HT1080 (cell line): ENCODE measurements at places on chromosomes 3 and 15.

DNA sequence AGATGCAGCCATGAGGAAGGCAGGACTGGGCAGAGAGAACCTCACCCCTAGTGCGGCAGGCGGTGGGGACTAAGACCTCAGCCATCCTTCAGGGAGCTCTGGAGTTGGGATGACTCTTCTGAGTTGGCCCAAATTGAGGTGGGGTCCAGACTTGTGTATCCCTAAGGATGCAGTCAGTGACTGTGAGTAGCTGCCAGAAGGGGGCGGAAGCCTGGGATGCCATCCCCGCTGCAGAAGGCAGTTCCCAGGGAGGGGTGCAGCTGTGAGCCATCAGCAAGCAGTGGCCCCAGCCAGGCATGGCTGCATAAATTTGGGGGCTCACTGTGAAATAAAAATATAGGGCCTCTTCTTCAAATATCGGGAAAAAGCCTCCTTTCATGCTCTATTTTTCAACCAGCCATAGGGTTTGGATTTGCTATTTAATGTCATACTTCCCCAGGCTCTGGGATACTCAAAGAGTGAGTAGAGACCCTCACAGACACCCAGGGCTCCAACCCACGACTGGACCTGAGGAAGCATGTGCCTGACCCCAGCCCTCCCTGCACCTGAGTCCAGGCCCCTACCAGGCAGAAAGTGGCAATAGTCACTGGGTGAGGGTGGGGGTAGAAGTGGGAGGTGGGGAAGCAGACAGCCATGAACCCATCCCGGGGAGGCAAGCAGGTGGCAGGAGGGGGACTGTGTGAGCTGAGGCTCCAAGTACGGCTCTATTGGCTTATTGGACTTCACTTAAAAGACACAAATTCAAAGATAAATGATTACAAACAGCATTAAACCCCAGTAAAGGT is 30.5 kb downstream of the GRK7 start:
- no peak for DNase-seq

DNA sequence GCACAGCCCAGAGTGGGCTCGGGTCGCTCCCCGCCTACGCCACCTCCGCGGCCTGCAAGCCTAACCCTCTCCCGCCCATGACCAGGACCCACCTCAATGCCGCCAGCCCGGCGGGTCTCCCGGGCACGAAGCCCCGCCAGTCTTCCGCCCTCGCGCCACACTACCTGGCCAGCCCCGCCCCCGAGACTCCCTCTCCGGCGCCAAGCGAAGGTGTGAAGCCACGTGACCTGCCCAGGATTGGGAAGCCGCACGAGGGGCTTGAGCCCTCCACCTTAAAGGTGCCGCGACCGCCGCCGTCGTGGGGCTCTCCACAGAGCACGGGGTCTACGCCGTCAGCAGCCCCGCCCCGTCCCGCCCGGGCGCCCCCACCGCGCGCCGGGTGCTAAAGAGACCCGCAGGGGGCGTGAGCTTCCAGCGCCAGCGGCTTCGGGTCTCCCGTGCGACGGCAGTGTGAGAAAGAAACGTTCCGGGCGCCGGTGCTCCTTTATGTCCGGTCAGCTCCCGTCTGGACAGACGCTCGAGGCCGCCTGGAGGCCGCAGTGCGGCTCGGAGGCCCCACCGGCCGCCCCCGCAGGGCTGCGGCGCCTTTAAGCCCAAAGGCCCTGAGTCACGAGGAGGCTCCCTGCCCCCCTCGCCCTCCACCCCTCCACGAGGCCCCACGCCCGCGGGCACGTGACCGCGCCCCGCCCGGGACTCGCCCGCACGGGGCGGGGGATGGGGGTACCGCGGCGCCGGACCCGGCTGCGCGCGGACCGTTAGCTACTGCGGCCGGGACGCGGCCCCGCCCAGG is at the start of gene CPEB1:
TSS of gene CPEB1 (minus strand) at position 319 of the 790 bp plus-strand sequence. CDS start 18,904 bp downstream, outside the sequence.
- DNase-seq, result no peak

DNA sequence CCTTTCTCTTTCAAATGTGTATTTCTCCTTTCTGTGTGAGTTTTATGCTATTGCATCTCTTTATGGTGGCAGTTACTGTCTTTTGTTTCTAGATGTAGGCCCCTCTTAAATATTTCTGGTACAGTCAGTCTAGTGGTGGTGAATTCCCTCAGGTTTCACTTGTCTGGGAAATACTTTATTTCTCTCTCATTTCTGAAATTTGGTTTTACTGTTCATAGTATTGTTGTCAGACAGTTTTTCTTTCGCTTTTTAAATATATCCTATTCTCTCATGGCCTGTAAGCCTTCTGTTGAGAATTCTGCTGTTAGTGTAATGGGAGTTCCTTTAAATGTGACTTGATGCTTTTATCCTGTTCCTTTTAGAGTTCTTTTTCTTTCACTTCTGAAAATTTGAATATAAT is 874.0 kb downstream of the PLOD2 start:
- DNase-seq, result no peak

DNA sequence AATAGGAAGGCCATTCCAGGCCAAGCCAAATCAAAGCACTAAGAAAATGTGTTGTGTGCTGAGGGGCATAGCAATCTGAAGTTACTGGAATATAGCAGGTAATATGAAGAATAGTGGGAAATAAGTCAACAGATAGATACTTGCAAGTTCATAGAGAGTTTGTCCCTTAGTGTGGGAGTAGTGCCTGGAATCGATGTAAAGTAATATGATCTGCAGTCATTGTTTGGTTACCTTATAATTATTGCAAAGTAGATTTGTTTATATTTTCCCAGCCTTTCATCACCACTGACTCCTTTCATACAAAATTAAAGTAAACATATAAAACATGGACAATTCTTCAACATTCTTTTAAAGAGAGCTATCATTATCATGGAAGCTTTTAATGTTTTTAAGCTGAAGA is 420.9 kb upstream of the NECTIN3 start:
- no peak for DNase-seq

DNA sequence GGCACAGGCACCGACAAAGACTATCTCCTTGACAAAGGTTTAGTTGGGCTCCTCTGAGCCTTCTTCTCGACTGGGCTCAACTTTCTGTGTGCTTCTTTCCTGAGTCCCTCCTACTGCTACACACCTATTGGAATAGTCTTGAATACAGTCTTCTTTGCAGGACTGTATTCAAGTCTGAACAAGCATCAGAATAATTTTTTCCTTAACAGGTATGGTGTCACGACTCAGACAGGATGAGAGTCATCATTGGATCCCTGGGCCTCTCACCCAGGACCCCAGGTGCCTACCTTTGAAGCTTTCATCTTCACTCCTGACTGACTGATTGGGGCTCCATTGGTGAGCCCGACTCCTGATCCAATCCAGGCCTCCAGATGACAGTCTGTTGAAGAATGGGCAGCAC is 66.3 kb downstream of the CRYGS start:
- DNase-seq, result no peak

GRCh38 chr3:4508048-4508981 is 15.2 kb downstream of the ITPR1 start:
- DNase-seq, result no peak

DNA sequence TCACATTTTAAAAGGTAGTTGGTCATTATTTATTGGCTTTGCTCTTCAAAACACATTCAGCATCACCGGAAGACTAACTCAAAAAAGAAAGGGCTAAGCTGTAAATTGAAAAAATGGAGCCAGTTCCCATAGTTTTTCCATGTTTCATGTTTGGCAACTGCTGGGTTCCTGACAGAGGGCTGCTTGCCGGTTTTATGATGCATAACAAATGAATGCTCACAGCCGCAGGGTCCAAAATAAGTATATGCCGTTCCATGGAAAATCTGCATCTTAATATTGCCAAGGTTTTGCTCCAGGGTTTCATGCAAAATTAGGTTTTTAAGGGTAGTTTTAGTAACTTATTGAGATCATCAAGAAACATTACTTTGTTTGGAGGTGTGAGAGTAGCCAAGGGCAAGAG is 15.8 kb downstream of the SLC12A1 start:
- no peak for DNase-seq

GRCh38 chr3:101643009-101643844 is 33.7 kb downstream of the ZBTB11 start:
- no peak for DNase-seq

DNA sequence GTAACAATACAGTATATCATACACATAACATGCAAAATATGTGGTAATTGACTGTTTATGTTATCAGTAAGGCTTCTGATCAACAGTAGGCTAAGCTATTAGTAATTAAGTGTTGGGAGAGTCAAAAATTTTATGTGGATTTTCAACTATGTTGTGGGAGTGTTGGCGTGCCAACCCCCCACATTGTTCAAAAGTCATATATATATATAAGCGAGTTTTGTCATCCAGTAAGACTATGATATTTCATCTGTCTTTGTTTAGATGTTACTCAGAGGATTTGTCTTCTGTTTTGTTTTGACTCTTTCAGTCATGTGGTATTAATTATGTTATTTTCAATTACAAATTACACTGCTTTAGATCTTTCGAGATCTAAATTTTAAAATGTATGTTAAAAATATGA is 51.0 kb upstream of the RAP2B start:
- DNase-seq, result no peak

DNA sequence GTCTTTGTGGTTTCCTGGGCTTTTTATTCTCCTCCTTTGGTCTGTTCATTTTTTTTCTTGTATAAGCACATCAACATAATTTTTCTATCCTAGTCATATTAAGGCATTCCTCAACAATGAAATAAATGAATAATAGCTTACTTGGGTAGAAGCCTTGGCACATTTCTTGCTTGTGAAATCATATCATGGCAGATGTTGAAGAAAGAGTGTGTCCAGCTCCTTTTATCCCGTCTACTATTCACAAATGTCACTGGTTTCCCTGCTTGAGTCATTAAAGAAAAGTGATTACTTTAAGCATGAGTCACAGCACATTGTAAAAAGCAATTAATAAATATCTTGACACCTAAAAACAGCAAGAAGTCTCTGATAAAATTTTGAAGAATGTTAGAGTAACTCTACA is 42.1 kb downstream of the MINAR1 start:
- DNase-seq, result no peak

DNA sequence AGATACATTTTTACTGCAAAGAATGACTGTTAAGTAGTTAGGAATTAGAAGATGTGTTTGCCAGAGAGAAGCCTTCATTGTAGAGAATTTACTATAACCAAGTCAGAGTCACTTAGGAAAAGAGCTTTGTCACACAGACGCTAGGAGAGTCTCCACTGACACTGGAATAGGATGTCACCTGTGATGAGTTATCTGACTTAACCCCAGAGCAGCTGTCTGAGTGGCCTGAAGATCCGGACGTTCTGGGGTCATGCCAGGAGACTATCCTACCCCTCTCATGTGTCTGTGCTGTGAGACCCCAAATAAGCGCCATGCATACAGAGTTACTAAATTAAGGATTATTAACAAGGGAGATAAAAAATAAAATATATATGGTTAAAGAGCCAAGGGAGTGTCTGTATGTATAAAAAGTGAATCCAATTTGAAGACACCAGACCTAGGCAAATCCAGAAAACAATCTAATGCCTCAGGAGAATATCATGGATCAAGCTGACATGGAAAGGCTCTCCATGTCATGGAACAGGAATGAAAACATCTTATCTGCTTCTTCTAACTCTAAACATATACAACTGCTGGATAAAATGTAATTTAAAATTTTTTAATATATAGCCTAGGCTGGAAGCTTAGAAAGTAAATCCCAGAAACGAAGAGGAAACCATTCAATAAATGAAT is 43.5 kb downstream of the ITGB5 start:
- DNase-seq, result no peak

- no peak for DNase-seq
These were observed 10.2 kb upstream of the C15orf61 start for GRCh38 chr15:67510597-67511190.

GRCh38 chr15:76626611-76627010 is 278.5 kb downstream of the SCAPER start:
- no peak for DNase-seq

GRCh38 chr15:76380249-76380648 is 43.7 kb downstream of the ISL2 start:
- no peak for DNase-seq

DNA sequence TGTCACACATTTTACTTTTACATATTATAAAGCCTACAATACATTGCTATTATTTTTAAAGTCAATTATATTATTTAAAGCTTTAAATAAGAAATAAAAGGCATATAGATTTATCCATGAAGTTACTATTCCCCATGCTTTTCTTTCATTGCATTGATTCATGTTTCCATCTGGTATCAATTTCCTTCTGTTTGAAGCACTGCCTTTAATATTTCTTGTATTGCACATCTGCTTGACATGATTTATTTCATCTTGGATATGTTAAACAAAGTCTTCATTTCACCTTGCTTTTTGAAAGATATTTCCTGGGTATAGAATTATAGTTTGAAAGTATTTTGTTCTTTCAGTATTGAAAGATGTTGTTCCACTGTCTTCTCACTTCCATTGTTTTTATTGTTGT is 174.3 kb upstream of the MBNL1 start:
- no peak for DNase-seq

GRCh38 chr3:126358816-126359181 is 1.6 kb upstream of the KLF15 start:
- no peak for DNase-seq

GRCh38 chr15:76252249-76252648 is 59.0 kb downstream of the ETFA start:
- DNase-seq, result no peak

DNA sequence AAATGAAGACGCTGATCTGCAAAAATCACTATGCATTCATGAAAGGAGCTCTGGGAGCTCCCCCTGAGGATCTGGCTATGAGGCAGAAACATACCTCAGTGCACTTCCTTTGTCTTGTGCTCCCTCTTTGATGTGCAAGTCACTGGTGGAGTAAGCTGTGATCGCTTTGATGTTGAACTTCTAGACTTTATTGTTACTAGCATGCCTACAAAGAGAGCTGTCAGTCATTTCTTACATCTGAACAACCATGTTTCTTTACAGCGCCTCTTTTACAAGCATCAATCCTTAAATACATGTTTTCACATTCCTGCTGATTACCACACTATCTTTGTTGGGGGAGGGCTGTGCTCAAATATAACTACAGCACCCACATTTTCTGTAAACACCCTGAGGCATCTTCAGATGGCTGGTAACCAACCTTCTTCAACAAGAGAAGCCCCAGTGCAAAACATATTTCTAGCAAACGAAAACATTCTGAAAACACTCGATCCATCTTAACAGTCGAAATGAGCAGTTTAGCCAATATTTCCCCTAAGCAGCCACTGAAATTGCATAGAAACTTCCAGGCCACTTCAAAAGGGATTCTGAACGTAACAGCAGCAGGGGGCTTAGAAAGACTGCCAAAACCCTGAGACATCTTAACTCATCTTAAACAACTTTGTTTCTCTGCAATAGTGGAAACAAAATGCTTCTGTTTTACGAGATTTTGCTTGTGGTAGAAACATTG is 101.9 kb upstream of the ICE2 start:
- DNase-seq, result no peak

DNA sequence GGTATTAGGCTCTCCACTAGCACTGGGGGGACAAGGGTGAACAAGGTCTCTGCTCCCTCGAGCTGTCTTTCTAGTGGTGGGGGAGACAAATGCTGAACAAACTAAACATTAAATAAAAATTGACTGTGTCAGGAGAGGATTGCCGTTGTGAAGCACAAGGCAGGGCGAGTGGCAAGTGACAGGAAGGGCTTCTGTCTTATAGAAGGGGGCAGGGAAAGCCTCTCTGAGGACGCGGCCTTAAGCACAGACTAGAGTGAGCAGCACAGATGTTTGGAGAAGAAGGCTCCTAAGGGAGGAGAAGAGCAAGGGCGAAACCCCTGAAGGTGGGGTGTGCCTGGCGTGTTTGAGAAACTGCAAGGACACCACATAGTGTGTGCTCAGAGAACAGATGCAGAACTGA is 50.9 kb upstream of the ATP2B2 start:
- DNase-seq, result no peak
